ENCODE measurements at places on chromosomes 13 and 19.

GRCh38 chr13:30824651-30825050, 81.4 kb upstream of the MEDAG start:
- DNase-seq = no peak

- DNase-seq = no peak
Observed at GRCh38 chr19:13906521-13906904, 512 bp downstream of the CC2D1A start.

DNA sequence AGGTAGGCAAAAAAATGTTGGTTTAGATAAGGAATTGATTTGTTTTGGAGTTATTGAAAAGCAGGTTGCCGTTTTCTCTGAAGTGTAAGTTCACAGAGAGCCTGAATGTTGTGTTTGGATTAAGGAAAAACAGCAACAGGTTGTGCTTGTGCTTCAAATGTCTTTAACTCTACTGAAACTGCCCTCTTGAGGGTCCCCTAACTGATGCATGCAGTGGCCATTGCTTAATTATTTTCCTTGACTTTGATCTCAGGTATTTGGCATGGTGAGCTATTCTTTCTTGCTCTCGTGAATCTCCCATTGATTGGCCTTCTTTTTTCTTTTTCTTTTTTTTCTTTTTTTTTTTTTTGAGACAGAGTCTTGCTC, 3.2 kb downstream of the GARRE1 start:
- DNase-seq = no peak

DNA sequence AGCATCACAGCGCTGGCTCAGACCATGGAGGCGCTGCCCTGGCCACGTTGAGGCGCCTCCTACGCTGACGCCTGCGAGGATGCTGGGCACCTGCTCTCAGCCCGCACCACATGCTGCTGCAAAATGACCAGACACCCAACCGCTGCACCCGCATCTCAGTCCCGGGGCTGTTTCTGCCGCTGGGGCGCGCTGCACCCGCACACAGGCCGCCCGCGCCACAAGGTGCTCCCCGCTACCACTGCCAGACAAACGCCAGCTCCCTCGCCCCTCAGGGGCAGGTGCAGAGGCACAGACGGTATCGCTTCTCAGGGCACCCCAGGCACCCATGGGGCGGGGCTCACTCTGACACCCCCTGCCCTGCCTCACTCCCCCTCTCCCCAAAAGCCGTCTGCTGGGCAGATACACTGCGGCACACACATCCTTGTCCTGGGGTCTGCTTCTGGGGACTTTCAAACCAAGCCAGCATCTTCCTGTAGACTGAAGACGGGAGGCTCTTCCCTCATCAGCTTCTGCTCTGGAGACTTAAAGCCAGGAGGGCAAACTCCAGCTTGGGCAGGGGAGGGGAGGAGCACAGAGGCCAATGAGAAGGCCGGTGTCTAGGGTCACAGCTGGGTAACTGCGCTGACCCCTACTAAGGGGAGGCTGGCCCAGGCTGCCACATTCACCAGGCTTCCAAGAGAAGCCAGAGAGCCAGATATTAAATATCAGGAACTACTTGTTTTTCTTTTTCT, 16.3 kb downstream of the CHERP start:
- DNase-seq = no peak

GRCh38 chr19:10602330-10603083, 15.4 kb upstream of the AP1M2 start:
- DNase-seq = no peak

- no peak for DNase-seq
Observed at GRCh38 chr19:32837531-32837930, 32.0 kb downstream of the SLC7A9 start.

GRCh38 chr13:103734837-103735236, 668.6 kb upstream of the SLC10A2 start:
- DNase-seq = no peak

- DNase-seq = no peak
Observed at GRCh38 chr13:52463526-52463925, 8.2 kb downstream of the CKAP2 start.

GRCh38 chr19:2055931-2056836, 5.1 kb upstream of the MKNK2 start:
- peak; percentile 87 for DNase-seq

DNA sequence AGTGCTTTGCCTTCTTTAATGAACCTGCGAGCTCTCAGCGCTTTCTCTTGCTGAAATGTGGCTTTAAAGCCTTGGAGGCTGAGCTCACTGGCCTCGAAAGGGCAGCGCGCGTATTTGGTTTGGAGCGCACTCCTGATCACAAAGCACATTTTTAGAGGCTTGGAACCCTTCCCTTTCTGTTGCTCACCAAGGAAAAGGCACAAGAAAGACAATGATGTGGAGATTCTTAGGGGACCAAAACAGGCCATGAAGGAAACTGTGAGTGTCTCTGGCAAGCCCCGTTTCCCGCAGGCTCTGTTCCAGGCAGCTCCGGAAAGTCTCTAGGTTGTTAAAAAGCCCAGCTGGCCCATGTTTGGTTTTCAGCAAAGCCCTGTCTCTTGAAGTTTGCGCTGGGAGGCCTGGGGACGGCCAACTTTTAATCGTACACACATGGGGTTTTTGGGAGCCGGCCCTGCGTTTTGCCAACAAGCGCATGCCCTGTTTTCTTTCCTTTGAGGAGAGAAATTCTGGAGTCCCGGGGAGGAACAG, 9.4 kb upstream of the SPC24 start:
- DNase-seq = no peak

DNA sequence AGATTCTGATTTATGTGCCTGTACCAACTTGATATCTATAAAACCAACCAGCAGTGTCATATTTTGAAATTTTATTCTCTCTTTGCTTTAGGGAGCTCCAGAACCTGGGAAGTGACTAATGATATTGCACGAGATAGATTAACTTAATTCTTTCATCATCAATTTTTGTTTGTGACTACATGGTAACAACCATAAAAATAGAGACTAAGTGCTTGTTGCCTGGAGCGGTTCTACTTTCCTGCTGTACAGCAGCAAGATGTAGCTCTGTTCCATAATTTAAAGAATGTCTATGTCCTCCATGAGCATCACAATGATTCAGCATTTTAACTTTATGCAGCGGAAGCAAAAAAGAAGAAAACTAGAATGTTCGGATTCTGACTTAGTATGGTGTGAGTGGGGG, 275.6 kb downstream of the KLF5 start:
- DNase-seq = peak; percentile 15

- no peak for DNase-seq
Observed at GRCh38 chr13:96779691-96780090, 214.6 kb downstream of the OXGR1 start.

DNA sequence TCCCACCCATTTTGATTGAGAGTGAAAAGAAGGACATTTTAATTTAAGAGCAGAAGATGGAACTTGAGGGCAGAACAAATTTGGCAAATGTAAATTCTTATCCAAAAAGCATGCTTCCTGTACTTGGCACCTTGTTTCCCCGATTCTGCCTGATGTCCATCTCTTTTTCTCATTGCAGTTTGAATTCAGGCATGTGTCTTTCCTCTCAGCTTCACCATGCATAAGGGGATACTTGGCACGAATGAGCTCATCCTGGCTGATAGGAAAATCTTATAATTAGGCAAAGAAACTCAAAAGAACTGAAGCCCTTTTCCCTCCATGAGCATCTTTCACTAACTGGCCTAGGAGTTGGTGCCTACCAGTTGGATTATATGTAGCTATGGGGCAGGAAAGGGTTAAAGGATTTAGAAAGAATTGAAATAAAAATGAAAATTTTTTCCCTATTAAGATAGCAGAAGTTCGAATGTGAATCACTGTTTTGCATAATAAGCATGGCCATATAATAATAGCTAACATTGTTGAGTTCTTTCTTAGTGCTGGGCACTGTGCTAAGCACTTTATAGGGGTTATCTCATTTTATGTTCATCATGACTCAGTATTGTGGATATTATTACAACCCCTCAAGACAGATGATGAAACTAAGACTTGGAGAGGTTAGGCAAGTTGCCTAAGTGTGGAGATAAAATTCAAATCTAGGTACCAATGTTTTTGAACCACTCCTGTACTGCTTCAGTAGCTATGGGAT, 386.6 kb downstream of the KCNRG start:
- DNase-seq = peak; percentile 31

GRCh38 chr19:12984683-12985048, 10.6 kb upstream of the NFIX start:
- DNase-seq = no peak

DNA sequence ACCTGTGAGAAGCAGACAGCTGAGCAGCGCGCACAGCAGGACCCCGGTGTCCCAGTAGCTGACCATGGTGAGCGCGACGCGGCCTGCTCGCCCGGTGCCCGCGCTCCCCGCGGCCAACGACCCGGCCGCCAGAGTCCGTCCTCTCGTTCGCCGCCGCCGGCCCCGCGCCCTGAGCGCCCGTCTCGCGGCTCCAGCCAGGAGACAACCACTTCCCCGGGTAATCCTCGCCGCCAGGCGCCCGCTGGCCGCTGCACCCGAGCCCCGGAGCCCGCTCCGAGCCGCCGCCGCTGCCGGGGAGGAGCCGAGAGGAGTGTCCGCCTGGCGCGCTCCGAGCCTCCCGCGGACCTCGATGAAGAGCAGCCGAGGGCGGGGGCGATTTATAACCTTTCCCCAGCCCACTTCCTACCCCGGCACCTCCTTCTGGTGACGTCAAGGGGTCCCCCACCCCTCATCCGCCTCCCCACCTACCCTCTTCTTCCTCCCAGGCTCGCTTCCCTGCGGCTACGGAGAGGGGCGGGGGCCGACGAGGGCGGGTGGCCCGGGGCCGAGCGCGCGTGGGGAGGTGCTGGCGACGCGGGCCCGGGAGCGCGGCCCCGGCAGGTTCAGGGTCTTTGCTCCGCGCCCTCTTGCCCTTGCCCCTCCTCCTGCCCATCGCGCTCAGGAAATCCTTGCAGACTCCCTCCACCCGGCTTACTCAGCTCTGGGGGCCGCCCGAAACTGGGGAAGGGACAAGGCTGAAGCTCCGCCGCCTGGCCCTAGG, at the start of gene FLT1:
FLT1 (minus strand) TSS at position 351 of the 760 bp plus-strand sequence; CDS start at position 66, 285 bp downstream.
- DNase-seq = no peak

All from HT1080 (cell line).